ENCODE measurements at places on chromosomes 12 and 14.

DNA sequence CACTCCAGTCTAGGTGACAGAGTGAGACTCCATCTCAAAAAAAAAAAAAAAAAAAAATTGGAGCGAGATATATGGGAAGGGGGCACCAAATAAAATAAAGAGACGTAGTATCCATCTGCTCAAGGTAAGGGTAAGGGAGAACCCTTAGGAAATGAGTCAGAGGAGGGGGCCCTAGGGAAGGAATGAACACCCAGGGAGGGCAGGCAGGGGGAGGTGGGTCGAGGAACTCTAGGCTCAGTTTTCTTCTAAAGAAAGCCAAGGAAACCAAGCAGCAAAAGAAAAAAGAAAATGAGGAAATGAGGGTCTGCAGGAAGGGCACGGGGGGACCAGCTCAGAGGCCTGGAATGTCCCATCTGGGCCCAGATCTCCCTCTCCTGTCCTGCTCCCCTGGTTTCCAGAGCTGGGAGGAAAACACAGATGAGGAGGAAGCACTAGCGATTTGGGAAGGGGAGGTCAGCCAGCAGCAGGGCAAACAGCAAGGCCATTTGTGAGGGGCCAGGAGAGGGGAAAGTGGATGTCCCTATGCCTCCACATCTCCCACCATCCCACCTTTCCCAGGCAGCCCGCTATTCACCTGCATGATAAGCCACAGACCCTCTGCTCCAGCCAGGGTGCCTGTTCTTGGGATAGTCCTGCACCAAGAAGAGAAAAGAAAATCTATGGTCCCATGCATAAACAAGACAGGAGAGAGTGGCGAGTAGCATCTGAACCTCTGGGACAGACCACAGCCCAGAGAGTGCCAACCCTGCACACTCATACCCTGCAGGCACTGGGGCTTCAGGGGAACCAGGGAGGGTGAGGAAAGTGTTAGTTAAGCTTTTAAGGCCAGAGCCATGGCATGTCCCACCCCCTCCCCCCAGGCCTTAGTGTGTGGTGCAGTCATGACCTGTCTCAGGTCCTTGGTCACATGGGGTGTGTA, 11.9 kb downstream of the SPRYD3 start:
- no peak for DNase-seq

DNA sequence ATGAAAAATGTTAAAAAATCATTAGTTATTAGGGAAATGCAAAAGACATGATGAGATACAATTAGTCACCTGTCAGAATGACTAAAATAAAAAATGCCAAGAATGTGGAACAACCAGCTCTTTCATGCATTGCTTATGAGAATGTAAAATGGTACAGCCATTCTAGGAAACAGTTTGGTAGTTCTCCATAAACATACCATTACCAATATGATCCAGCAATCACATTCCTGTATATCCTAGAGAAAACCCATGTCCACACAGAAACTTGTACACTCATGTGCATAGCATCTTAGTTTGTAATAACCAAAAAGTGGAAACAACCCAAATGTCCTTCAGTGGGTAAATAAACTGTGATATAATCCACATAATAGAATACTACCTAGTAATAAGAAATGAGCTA, 245.7 kb downstream of the FUT8 start:
- no peak for DNase-seq

- DNase-seq, result no peak
These were observed 21.8 kb upstream of the RPS6KA5 start for GRCh38 chr14:91082282-91082681.

DNA sequence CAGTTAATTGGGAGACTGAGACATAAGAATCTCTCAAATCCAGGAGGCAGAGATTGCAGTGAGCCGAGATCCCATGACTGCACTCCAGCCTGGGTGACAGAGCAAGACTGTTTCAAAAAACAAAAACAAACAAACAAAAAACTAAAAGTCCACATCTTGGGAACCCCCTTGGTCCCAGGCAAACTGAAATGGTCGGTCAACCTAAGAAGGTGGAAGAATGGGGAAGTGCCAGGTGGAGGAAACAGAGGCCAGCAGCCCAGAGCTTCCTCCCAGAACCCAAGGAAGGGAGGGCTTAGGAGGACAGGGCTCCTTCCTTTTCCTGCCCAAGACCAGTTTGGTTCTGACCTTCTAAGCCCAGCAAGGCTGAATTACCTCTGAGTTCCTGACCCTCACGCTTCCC, 121.0 kb upstream of the FUT8 start:
- DNase-seq, result no peak

GRCh38 chr12:94254270-94254669, 105.9 kb downstream of the PLXNC1 start:
- no peak for DNase-seq
